Sigmoid colon (tissue), 7 donors: ENCODE measurements at places on chromosomes 2 and 18. TPM values are rescaled to one million over a fixed set of nuclear protein-coding genes. Genes with fewer than 3 reads are reported as not detected.

GRCh38 chr2:210195101-210195852 lies 24.1 kb upstream of the KANSL1L start:
- H3K4me1 ChIP-seq, result no peaks in the 10 kb centered on the region
- no peaks in the 10 kb centered on the region for H3K27me3 ChIP-seq
- DNase-seq, result peak; percentile 54
- no peak overlapping the region for H3K4me3 ChIP-seq
- H3K36me3 ChIP-seq, result no peaks in the 10 kb centered on the region
- H3K27ac ChIP-seq, result no peak overlapping the region

- no peak overlapping the region for H3K4me3 ChIP-seq
- peak overlapping the region; percentile 38 for H3K27ac ChIP-seq
- no peak for DNase-seq
- H3K36me3 ChIP-seq, result peaks cover 15% of the 10 kb centered on the region
- H3K4me1 ChIP-seq, result no peaks in the 10 kb centered on the region
These were observed 68.3 kb downstream of the SPTBN1 start for GRCh38 chr2:54524226-54524991.

Gene HOXD1
- 0.16 TPM for total RNA-seq

GRCh38 chr2:96534701-96535181 lies 1.8 kb upstream of the ARID5A start:
- H3K36me3 ChIP-seq, result no peaks in the 10 kb centered on the region
- H3K4me1 ChIP-seq, result peaks cover 75% of the 10 kb centered on the region
- H3K4me3 ChIP-seq, result no peak overlapping the region

DNA sequence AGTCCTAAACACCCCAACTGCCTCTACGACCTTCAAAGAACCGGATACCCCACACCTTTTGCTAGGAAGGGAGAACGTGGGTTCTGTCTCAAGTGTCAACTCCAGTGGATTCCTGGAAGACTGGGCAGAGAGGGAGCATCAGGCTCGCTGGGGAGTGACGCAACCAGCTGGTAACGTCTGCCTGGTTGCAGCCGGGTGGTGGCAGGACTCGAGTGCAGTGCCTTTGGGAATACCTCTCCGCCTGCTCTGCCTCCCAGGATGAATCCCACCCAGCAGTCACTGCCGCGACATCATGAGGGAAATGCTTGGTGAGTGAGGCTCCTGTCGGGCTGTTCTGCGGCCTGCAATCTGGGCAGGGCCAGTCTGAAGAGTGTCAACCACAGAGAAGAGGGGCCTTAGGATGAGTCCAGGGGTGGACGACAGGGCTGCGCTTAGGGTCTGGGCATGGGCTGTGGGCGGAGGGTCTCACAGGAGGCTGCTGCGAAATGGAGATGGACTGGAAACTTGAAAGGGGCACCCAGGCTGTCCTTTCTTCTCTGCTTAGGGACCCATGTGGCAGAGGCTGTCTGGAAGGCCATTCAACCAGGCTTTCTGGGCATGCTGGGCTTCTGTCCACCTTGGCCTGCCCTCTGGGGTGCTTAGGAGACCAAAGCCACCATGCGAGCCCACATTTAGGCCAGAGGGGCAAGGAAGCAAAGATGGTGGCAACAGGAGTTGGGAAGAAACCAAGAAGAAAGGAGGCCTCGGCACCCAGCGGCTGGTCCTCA lies 12.9 kb downstream of the GPR17 start:
- DNase-seq, result peak; percentile 93
- H3K4me1 ChIP-seq, result peaks cover 100% of the 10 kb centered on the region
- H3K27ac ChIP-seq, result peak overlapping the region; percentile 97
- peaks cover 7% of the 10 kb centered on the region for H3K36me3 ChIP-seq
- peak overlapping the region; percentile 6 for H3K4me3 ChIP-seq
- no peaks in the 10 kb centered on the region for H3K27me3 ChIP-seq

DNA sequence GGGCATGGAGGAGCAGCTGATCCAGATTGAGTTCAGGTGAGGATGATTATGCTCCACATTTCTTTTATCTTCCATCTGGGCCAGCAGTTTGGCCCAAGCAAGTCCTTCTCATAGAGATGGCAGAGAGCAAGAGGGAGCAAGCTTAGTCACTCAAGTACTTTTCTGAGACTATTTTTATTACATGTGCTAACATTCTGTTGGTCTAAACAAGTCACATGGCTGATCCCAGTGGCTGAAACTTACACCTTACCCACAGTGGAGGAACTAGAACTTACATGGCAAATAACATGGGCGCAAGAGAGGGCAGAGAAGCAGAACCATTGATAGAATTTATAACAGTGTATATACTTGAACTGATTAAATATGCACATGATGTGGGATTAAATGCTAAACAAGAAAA lies 105.7 kb downstream of the KYNU start:
- H3K36me3 ChIP-seq, result no peaks in the 10 kb centered on the region
- no peak overlapping the region for H3K27ac ChIP-seq
- no peaks in the 10 kb centered on the region for H3K27me3 ChIP-seq
- no peaks in the 10 kb centered on the region for H3K4me1 ChIP-seq
- no peak for DNase-seq
- H3K4me3 ChIP-seq, result no peak overlapping the region

Gene RFTN2
- 5.4 TPM for total RNA-seq

DNA sequence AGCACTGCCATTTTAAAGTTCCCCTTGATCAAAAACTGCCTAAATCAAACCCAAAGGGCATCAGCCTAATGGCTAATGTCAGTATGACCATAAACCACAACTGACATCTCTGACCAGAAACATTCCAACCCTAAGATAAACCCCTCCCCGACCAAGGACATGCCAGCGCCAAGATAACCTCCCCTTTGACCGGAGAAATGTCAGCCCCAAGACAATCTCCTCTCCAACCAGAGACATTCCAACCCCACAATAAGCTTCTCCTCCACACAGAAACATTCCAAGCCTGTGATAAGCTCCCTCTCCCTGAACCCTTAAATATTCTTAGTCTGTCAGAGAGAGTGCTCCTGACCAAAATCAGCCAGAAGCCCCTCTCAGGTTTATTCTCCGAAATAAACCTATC lies 188.3 kb upstream of the MSH6 start:
- no peak for DNase-seq
- no peak overlapping the region for H3K27ac ChIP-seq
- no peaks in the 10 kb centered on the region for H3K27me3 ChIP-seq
- H3K36me3 ChIP-seq, result no peaks in the 10 kb centered on the region
- no peak overlapping the region for H3K4me3 ChIP-seq

GRCh38 chr2:196234672-196235071 lies 63.3 kb upstream of the STK17B start:
- H3K4me1 ChIP-seq, result no peaks in the 10 kb centered on the region
- H3K36me3 ChIP-seq, result no peaks in the 10 kb centered on the region
- DNase-seq, result no peak

DNA sequence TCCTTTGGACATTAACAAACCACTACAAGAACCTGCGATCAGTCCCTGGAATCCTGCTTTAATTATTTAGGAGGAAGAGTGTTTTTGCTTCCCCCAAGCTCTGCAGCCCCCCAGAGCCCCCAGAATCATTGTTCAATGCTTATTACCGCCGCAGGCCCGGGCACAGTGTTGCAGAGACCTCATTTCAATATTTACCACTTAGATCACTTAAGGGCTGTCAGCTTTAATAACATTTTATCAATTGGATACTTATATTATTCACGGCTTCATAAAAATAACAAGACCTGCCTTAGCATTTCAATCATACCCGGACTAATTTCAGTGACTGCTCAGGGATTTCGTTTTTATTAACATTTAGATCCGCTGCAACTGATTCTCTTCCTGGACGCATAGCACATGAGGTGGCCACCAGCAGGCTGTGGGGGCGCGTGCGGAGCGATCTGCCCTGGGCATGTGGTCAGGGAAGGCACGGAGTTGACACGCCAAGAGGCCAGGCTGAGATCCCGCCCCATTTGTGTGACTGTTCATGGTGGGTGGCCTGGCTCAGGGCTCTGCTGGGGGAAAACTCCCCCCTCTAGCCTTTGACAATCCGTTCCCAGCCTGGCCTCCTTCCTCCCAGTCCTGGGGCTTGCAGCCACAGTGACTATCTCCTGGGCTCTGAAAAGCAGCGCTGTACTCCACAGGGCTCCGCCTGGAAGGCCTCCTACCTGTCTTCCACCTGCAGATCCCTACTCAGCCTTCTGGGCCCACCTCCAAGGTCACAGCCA lies 267.6 kb downstream of the SRBD1 start:
- no peak for DNase-seq
- H3K27me3 ChIP-seq, result no peaks in the 10 kb centered on the region
- no peaks in the 10 kb centered on the region for H3K4me1 ChIP-seq
- H3K27ac ChIP-seq, result no peak overlapping the region
- no peaks in the 10 kb centered on the region for H3K36me3 ChIP-seq

- peaks cover 17% of the 10 kb centered on the region for H3K4me1 ChIP-seq
- H3K27ac ChIP-seq, result no peak overlapping the region
- peaks cover 15% of the 10 kb centered on the region for H3K27me3 ChIP-seq
These were observed 3.3 kb upstream of the SLC66A2 start for GRCh38 chr18:79954791-79955190.

Gene ANKRD30B
- total RNA-seq, result not detected

Gene HTRA2
- total RNA-seq, result 39.3 TPM

Gene GPD2
- 15.0 TPM for total RNA-seq

GRCh38 chr2:53268626-53269025 lies 499.0 kb upstream of the CHAC2 start:
- no peak overlapping the region for H3K4me3 ChIP-seq
- H3K4me1 ChIP-seq, result no peaks in the 10 kb centered on the region
- no peak overlapping the region for H3K27ac ChIP-seq
- no peaks in the 10 kb centered on the region for H3K27me3 ChIP-seq
- no peak for DNase-seq

Gene CDH20
- not detected for total RNA-seq

- no peak for DNase-seq
- no peak overlapping the region for H3K4me3 ChIP-seq
- H3K27me3 ChIP-seq, result no peaks in the 10 kb centered on the region
- no peaks in the 10 kb centered on the region for H3K36me3 ChIP-seq
- H3K4me1 ChIP-seq, result peaks cover 8% of the 10 kb centered on the region
- H3K27ac ChIP-seq, result no peak overlapping the region
These were observed 7.8 kb downstream of the FRZB start for GRCh38 chr2:182858671-182859070.

DNA sequence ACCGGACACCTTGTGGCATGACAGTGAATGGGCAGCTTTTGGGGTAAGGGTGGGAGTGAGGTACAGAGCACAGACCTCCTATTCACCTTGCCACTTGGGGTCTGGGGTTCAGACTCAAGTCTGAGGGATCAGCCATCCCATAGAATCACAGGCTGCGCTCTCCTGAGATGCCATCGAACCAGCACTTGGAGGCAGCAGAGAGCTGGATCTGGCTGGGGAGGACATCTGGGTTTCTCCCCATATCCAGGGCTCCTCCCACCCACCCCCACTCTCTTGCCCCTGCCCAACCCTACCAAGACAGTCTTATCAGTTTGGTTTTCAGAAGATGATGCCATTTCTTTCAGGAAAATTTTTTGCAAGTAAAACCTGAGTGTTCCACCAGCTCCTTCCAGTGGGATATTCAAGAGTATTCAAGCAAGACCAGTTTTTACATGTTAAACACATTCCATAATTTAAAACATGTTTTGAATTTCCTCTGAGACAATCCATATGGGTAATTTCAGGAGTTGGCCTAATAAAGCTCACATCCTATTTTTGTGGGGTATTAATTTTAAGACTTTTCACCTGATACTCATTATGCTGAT lies 29.2 kb upstream of the TEX44 start:
- H3K27ac ChIP-seq, result no peak overlapping the region
- no peaks in the 10 kb centered on the region for H3K36me3 ChIP-seq
- no peaks in the 10 kb centered on the region for H3K4me1 ChIP-seq
- no peak overlapping the region for H3K4me3 ChIP-seq
- DNase-seq, result peak; percentile 77

Gene DTNB
- total RNA-seq, result 5.8 TPM

GRCh38 chr2:221350616-221351015 lies 221.5 kb downstream of the EPHA4 start:
- DNase-seq, result no peak
- H3K4me1 ChIP-seq, result peaks cover 32% of the 10 kb centered on the region
- no peak overlapping the region for H3K4me3 ChIP-seq
- H3K27me3 ChIP-seq, result no peaks in the 10 kb centered on the region

DNA sequence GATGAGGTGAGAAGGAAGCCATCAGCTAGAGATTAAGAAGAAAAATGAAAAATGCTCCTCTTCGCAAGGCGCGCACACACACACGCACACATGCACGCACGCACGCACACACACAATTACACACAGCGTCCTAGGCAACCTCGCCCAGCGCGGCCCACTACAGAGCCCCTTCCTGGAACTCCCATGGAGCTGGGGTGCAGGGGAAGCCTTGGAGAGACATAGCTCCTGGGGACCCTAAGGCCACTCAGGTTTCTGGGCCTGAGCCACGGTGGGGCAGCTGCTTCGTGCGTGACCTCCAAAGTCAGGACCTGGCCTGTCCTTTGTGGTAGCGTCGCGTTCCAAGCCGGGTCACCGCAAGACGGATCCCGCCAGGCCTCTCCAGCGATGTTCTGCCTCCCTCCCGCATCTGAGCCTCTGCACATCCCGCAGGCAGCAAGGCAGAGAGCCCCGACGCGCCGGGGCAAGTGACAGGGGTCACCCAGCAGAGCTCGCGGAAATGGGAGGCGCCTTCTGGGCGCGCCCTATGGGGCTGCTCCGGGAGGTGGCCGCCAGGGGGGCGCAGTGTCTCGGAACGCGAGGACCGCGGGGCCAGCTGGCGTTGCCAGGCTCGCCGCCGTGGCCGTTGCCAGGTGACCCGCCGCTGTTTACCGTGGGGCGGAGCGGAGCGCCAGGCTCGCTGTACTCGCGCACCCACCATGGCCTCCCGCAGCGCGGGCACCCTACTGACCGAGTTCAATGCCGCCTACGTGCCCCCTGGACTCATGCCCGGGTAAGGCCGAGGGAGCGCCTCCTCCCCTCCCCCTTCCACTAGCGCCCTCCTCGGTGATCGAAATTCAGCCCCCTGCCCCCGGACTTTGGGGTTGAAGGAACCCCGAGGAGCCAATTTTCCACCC lies 79.0 kb downstream of the CIB4 start:
- H3K27ac ChIP-seq, result no peak overlapping the region
- peak overlapping the region; percentile 42 for H3K4me3 ChIP-seq
- H3K27me3 ChIP-seq, result no peaks in the 10 kb centered on the region
- DNase-seq, result peak; percentile 70
- H3K36me3 ChIP-seq, result no peaks in the 10 kb centered on the region

GRCh38 chr18:47574966-47575365 lies 323.5 kb upstream of the SKOR2 start:
- DNase-seq, result no peak
- no peak overlapping the region for H3K4me3 ChIP-seq
- no peak overlapping the region for H3K27ac ChIP-seq

Gene GPR155
- total RNA-seq, result 28.9 TPM

GRCh38 chr2:121297217-121297830 lies 12.3 kb upstream of the TFCP2L1 start:
- no peaks in the 10 kb centered on the region for H3K27me3 ChIP-seq
- H3K36me3 ChIP-seq, result no peaks in the 10 kb centered on the region
- no peak overlapping the region for H3K4me3 ChIP-seq
- H3K4me1 ChIP-seq, result no peaks in the 10 kb centered on the region

Gene CDKL4
- total RNA-seq, result 3.3 TPM
